Pons (tissue), 1 donor: ENCODE measurements at places on chromosomes 16 and 17.

GRCh38 chr16:54030451-54030850, 256.1 kb downstream of the IRX3 start:
- no peak for DNase-seq

GRCh38 chr16:80687606-80688005, 116.8 kb downstream of the CDYL2 start:
- DNase-seq = no peak

DNA sequence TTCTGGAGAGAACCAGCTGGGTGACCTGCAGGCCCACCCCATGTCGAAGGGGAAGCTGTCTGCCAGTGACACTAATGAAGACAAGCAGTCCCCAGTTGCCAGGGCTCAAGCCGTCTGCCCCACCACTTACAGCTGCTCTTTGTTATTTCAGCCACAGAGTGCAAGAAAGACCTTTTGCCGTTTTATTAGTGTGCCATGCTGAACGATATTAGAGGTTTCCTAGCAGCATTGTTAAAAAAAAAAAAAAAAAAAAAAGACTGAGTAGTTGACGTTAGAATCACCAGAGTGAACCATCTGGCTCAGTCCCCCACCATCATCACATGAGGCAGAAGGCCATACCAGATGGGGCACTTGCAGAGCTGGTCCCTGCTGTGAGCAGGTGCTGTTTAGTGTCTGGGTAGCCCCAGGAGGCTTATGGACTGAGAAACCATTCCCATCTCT, 26.5 kb upstream of the SLC39A11 start:
- no peak for DNase-seq

DNA sequence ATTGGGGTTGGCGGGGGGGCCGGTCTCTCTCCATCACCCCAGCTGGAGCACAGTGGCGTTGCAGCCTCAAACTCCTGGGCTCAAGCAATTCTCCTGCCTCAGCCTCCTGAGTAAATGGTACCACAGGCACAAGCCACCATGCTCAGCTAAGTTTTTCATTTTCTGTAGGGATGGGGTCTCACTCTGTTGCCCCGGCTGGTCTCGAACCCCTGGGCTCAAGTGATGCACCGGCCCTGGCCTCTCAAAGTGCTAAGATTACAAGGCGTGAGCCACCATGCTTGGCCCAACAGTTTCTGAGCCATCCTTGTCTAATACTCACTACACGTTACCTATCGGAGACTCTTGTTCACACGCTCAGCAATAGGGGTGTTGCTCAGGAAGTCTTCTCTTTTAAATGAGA, 11.6 kb downstream of the WDR59 start:
- no peak for DNase-seq

GRCh38 chr17:57622306-57622682, 122.8 kb downstream of the CCDC182 start:
- DNase-seq = no peak

DNA sequence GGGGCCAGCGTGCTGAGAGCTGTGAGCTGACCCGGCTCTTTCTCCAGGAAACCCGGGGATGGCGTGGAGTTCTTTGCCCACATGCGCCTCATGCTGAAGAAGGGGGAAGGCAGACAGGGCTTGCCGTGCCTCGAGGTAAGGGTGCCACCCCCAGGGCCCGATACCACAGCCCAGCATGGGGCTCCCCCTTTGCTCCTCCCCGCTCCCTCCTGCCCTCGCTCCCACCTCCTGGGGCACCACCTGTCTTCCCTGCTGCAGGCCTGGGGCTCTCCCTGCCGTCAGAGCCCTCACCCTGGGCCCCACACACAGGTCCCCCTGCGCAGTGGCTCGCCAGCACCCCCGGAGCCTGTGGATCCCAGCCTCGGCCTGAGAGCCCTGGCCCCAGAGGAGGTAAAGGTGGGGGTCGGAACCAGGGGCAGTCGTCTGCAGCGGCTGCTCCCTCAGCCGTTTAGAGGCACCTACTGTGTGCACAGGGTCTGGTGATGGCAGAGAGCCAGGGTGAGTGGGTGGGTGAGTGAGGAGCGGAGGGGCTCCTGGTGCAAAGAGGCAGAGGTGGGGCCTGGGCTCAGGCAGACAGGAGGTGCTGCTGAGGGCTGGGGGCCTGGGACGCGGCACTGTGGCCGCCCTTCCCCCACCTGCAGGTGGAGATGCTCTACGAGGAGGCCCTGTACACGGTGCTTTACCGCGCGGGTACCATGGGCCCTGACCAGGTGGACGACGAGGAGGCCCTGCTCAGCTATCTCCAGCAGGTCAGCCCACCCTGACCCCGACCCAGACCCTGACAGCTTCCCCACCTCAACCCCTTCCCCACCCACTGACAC, 5.6 kb downstream of the BAIAP3 start:
- DNase-seq = no peak

- no peak for DNase-seq
These were observed 17.6 kb downstream of the MEOX1 start for GRCh38 chr17:43644081-43644480.

- DNase-seq = no peak
These were observed 4.3 kb downstream of the EVPLL start for GRCh38 chr17:18381953-18382245.

DNA sequence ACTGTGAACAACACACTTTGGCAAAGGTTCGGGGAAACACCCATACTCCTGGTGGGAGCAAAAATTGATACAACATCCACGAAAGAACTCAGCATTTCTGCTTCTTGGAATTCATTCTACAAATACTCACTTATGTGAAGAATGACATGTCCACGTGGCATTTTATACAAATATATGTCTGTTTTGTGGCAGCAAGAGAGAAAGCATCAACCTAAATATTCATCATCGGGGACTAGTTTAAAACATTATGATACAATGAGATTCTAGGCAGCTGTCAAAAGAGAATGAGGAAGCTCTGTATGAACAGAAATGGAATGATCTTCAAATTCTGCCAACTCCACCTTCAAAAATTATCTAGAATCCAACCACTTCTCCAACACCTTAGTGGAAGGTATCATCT, 25.7 kb upstream of the ALOX15 start:
- DNase-seq = no peak

GRCh38 chr17:40936976-40937375, 470 bp downstream of the KRT23 start:
- no peak for DNase-seq

- DNase-seq = no peak
These were observed 240.0 kb downstream of the NTN1 start for GRCh38 chr17:9261081-9262012.

GRCh38 chr17:59617156-59617732, 2.5 kb upstream of the CLTC start:
- no peak for DNase-seq

GRCh38 chr16:87958632-87959031, 7.4 kb downstream of the BANP start:
- no peak for DNase-seq

- no peak for DNase-seq
These were observed 497.5 kb upstream of the SALL1 start for GRCh38 chr16:51648526-51648925.

DNA sequence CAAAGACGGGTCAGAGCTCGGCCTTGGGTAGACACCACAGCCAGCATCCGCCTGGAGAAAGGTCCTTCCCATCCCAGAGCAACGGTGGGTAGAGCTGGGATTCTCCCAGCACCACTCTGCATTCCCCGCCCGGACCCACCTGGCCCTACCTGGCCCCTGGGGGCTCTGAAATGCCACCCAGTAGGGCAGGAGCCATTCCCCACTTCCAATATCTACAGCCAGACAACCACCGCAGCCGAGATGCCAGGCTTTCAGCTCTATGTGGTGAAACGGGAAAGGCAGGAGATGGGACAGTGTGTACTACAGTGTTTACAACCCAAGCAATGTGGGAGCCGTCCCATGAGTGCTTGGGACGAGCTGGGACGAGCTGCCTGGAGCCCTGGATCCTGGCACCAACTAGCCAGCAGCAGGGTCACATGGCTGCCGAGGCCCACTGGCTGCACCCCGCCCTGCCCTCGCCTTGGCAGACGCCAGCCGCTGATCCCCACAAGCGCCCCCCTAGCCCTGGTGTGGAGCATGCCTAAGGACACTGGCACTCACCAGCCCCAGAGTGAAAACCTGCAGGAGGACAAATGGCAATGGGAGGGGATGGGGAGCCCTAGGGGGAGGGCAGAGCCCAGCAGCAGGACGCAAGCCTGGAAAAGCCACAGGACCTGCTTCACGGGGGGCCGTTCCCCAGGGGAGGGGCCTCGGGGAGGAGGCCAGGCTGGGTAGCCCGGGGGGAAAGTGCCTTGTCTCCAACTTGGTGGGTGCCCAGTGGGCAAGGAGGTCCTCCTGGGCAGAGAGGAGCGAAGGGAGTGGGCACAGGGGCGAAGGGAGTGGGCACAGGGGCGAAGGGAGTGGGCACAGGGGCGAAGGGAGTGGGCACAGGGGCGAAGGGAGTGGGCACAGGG, 13.5 kb downstream of the TMC6 start:
- DNase-seq = peak; percentile 97

DNA sequence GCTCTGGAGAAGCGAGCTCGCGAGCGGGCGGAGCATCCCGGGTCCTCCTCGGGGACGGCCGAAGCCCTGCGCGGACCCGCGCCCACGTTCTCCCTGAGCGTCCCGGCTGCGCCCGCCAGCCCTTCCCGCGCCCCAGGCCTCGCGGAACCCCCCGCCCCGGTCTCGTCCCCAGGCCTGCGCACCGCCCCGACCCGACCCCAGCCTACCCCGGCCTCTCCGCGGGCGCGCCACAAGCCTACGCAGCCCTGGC, 159 bp downstream of the USP36 start:
- no peak for DNase-seq

DNA sequence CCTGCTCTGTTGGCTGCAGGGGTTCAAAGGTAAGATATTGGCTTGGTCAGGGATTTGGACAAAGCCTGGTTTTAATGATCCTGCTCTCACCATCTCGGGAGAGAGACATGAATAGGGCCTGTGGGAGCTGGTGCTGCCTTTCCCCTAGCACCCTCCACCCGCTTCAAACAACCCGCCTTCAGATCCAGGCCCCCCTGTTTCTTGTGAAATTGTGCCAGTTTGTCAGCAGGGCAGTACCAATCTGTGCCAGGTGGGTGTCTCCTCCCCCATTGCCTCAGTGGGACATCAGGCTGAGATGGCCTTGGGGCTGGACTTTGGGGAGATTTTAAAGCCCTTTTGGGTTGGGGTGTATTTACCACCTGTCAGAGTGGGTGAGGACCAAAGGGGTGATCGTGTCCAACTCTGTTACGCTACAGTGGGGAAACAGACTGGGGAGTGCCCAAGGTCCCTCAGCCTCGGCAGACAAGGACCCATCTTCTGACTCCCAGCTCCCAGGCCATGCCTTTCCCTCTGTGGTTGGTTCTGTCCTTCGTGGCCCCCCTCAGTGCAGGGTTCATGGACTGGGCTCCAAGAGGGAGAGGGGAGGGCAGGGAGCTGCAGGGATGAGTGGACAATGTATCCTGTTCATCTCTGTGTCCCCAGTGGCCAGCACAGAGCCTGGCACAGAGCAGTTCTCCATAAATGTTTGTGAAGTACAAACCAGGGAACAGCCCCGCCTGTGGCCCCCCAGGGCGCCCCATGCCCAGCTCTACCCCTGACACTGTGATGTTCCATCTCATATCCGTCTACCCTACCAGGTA, 3.3 kb downstream of the ARHGAP23 start:
- DNase-seq = peak; percentile 99

- no peak for DNase-seq
These were observed 62.1 kb upstream of the TNRC6A start for GRCh38 chr16:24667244-24667764.

DNA sequence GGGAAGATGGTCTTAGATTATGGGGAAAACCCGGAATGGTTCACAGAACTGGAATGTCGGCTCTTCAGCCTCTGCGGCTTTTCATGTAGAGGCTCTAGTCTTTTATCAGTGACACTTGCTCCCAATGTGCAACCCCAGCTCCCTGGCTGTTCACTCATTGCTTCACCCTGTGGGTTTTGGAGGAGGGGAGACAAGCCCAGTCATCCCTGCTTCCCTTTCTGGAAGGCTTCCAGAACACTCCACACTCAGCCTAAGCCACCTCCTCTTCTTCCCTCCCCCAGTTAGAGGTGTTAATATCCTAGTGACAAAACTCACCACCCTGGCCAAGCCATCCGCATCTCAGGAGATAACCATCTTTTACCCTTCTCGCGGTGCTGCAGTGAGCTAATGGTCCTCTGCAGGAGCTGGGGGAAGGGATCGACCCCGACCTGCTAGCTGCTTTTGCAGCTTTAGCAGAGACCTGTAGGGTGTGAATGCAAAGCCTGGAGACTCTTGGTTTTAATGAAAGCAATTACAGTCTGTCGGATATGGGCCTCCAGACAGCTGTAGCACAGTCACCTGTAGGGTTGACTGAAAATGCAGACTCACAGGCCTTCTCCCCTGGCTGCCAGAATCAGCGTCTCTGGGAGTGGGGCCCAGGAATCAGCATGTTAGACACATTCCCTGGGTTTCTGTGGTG, 24.3 kb upstream of the LASP1NB start:
- peak; percentile 22 for DNase-seq

DNA sequence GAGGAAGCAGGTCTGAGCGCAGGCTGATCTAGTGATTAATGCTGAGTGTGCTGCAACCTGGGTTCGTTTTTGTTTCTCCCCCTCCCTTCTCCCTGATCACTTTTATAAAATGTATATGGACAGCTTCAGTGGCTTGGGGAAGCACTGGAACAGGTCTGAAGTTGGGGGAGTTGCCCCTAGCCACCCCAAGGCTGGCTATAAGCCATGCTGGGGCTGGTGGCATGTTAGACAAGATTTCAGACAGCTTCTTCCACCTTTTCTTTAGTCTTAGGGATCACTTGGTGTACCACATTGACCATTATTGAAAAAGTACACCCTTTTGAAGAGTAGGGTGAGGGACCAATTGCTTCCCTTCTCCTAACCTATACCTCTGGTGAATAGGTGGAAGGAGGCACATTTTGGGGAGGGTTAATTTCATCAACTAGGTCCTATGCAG, 3.8 kb upstream of the VAC14 start:
- DNase-seq = no peak

- no peak for DNase-seq
These were observed 12.4 kb downstream of the METTL9 start for GRCh38 chr16:21611556-21612384.

- DNase-seq = no peak
These were observed 10.5 kb downstream of the NUDT16L1 start for GRCh38 chr16:4703906-4704305.

DNA sequence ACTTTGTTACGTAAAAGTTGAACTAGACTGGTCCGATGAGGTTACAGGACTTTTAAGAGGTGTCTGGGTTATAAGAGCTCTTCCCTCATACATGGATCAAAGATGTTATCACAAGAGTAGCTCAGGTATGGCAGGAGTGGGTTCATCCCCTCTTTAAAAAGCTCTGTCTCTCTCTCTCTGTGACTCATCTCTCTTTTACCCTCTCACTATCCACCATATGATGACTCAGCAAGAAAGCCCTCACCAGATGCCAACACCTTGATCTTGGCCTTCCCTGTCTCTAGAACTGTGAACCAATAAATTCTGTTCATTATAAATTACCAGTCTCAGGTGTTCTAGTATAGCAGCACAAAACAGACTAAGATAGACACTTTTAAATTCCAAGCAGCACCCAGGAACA, 1.9 kb upstream of the CLEC19A start:
- no peak for DNase-seq

GRCh38 chr16:28304214-28304613, 11.9 kb downstream of the SBK1 start:
- DNase-seq = no peak

DNA sequence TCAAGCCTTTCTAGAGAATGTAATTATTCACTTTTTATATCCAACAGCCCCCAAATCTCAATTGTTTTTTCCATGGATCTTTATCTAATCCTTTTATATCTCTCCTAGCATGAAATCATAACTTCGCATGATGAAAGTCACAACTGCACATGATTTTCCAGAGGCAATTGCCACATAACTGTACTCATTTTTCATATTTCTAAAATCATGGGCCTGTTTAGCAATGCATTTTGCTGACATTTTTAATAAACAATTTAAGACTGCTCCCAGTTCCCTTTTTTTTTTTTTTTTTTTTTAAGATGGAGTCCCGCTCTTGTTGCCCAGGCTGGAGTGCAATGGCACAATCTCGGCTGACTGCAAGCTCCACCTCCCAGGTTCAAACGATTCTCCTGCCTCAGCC, 83.5 kb downstream of the VMP1 start:
- DNase-seq = no peak
